ENCODE measurements at places on chromosomes 16 and 17.

GRCh38 chr17:18144855-18145254 lies 36.3 kb downstream of the MYO15A start:
- no peak for DNase-seq

- DNase-seq = no peak
Observed at GRCh38 chr16:19654147-19654546, 63.9 kb downstream of the KNOP1 start.

- DNase-seq = no peak
Observed at GRCh38 chr17:13311306-13311705, 290.4 kb downstream of the HS3ST3A1 start.

- no peak for DNase-seq
Observed at GRCh38 chr17:77968788-77969187, 10.3 kb downstream of the TNRC6C start.

DNA sequence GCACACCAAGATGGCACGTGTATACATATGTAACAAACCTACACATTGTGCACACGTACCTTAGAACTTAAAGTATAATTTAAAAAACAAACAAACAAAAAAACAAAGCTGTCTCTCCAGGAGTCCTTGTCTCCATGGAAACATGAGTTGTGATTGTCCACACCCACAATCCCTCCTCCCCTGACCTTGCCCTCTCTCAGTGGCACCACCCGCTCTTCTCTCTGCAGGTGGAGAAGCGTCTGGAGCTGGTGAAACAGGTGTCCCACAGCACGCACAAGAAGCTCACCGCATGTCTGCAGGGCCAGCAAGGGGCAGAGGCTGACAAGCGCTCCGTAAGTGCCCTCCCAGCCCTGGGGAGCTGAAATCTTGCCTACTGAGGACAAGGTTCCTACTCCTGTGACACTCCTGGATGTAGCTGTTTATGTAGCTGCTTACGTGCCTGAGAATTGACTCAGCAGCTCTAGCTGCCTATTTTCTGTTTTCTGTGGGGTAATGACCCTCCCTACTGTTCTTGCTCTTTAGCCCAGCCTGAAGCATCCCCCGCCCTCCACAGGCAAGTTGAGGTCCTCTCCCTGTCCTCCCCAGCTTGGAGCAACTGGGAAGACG lies 107.0 kb downstream of the ARHGAP44 start:
- DNase-seq = no peak

DNA sequence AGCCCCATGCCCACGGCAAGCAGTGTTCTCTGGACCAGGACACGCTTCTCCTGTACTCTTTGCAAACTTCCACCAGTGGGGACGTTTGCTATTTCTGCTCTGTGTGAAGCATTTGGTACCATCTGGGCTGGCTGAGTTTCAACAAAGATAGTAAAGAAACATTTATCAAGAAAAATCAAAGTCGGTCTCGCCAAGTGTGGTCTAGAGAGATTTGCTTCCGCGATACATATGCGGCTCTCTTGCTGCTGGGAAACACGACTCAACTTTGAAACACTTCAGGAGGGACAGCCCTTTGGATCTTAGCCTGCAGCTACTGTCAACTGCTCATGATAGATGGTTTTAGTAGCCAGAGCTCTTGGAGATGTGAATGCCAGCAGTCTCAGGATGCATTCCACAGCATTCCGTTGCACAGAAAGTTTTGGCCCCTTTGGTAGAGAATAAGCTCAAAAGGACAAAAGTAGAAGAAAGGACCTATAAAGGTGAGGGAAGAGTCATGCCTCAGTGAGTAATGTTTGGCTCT lies 168.2 kb upstream of the CACNG3 start:
- no peak for DNase-seq

GRCh38 chr16:67277999-67278772 lies 1.1 kb upstream of the PLEKHG4 start:
- DNase-seq = no peak

DNA sequence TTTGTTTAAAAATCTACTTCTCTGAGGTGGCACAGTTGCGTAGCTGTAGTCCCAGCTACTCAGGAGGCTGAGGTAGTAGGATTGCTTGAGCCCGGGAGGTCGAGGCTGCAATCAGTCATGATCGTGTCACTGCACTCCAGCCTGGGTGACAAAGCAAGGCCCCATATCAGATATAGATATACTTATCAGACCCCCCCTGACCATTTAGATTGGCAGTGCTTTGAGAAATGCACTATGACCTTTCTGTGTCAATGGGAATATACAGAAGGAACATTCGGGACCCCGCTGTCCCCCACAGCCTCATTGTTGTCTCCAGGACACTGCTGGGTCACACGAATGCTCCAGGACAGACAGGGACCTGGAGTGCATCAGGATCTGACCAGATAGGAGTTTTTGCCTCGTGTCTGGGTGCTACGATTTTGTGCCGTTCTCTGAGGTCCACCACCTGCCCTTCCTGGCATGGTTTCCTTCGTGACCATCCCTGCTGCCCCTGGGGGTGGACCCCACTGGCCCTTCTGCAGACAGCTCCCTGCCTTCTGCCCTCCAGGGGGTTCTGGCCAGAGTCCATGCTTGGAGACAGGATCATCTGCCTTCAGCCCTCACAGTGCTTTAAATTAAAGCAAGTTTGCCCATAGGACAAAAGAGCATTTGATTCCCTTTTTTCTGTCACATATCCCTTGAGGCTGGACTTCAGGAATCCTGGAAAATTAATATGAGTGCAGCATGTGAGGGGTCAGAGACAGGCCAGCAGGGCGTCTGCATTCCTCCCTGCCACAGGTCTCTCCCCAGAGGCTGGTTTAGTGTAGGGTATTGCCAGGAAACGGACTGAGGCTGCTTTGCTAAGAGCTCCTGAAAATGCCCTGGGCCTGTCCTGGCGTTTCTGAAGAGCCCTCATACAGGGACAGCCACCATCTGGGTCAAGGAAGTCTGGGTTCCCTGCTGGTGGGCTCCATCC lies 19.3 kb downstream of the PLD6 start:
- DNase-seq = no peak

DNA sequence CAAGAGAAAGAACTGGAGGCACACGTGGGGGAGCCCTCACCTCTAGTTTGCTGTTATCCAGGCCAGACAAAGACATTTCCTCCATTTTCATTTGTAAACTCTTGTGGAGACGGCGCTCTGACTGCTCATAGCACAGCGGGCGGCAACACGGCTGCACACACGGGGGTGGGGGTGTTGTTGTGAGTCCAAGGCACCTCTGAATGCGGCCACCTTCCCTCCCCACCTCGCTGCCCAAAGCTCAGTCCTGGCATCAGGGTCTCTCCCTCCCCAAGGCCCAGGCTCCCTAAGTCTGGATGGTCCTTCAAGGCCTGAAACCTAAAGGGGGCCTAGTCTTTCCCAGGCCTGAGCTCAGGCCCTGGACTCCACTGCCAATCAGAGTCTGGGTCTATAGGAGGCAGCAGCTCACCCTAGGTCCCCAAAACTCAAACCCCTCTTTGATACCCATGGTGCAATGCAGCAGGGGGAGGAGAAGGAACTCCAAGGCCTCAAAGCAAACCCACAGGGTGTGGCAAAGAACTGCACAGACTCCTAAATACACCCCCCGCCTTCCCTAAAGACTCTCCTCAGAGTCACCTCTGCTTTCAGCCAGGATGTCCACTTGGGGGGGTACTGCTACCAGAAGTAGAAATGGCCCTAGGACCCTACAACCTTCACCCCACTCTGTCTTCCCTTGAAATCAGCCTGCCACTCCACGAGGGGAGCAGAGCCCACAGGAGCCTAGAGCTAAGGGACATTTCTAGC lies 1.5 kb downstream of the ATXN7L3 start:
- DNase-seq = no peak

DNA sequence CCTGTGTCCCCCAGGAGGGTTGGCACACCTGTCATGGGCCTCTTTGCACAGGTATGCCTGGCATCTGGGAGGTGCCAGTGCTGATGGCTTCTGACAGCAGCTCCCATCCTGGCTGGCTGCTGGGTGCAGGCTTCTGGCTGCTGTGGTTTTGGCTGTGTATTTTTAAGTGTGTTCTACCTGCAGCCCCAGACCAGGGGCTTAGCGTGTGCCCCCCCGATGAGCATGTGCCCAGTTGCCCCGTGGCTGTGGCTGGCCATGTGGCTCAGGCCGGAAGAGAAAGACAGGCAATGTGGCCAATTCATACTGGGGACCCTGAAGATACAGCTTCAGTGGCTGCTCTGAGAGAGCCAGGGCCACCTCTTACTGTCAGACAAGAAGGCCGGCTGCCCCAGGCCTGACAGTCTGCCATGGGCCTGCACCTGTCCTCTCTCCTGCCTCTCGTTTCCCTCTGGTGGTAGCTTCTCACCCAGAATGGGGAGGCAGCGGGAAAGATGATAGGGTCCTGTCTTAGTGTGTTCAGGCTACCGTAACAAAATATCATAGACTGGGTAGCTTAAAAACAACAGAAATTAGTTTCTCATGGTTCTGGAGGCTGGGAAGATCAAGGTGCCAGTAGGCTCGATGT lies 37.6 kb upstream of the LGALS9 start:
- no peak for DNase-seq

DNA sequence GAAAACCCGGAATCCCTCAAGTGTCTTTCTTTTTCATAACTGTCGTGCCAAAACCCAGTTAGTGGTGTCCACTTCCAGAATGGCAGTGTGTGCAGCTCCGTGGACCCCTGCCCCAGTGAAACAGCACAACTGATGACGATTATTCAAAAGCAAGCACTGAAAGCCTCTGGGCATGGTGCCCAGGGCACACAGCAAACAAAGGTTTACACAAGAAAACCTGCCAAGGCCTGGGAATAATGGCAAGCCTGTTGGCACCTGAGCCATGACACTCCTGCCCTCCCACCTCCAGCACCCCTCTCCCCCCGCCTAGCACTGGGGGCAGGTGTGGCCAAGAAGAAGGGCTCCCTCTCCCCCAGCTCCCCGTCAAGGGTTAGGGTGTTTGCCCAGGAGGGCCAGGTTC lies 2.8 kb downstream of the PKMYT1 start:
- no peak for DNase-seq

- no peak for DNase-seq
Observed at GRCh38 chr16:15739950-15740349, 89.9 kb downstream of the NDE1 start.

GRCh38 chr16:782258-782657 lies 5.9 kb downstream of the RPUSD1 start:
- no peak for DNase-seq

- DNase-seq = no peak
Observed at GRCh38 chr16:9713907-9714306, 468.3 kb downstream of the GRIN2A start.

DNA sequence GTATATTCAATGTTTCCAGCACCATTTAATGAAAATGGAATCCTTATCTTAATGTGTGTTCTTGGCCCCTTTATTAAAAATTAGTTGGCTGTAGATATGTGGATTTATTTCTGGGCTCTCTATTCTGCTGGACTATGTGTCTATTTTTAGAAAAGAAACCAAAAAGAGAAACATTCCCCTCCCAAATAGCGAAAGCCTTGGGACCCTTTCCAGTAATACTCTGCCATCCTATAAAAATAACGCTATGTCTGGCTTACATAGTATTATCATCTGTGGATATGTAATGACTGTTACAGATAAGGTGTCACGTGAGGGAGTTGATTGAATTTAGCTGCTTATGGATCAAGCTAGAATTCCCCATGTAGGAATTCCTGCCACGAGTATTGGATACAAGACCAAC lies 279.3 kb upstream of the KIF2B start:
- no peak for DNase-seq

DNA sequence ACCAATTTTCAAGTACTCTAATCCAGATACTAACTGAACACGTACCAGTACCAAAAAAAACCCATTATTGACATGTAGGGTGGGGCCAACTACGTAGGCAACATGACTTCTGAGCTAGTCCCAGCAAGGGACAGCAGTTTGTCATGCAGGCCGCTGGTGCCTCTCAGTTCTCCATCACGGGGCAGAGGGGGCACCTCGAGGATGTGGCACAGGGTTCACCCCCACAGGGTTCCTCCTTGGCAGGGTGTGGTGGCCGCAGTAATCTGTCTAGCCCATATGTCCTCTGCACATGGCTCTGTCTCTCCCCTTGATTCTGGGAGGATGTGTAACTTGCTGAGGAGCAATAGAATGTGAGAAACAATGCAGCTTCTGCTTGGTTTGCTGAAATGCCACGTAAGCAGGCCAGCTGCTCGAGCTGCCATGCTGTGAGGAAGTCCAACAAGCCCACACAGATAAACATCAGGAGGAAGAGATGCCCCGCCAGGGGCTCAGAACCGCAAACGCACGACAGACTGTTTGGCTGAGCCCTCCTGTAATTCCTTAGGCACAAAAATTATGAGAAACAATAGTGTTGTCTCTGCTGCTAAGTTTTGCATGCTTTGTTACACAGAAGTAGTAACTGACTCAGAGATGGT lies 62.4 kb downstream of the NT5M start:
- no peak for DNase-seq

DNA sequence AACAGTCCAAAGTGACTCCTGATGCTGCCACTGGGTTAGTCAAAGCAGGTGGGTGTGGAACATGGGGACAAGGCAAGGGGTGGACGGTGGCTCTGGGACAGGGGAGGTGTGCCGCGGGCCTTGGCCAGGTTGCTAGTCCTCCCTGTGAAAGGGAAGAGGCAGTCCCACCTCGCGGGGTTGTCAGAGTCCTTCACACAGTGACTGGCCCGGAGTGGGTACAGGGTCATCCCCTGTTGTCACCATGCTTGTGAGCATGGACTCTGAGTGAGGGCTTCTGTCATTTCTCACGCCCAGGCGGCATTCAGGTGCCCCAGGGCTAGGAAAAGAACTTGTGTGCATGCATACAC lies 3.1 kb upstream of the ZNF469 start:
- DNase-seq = no peak

GRCh38 chr16:69465881-69466280 lies 41.5 kb downstream of the CYB5B start:
- no peak for DNase-seq

DNA sequence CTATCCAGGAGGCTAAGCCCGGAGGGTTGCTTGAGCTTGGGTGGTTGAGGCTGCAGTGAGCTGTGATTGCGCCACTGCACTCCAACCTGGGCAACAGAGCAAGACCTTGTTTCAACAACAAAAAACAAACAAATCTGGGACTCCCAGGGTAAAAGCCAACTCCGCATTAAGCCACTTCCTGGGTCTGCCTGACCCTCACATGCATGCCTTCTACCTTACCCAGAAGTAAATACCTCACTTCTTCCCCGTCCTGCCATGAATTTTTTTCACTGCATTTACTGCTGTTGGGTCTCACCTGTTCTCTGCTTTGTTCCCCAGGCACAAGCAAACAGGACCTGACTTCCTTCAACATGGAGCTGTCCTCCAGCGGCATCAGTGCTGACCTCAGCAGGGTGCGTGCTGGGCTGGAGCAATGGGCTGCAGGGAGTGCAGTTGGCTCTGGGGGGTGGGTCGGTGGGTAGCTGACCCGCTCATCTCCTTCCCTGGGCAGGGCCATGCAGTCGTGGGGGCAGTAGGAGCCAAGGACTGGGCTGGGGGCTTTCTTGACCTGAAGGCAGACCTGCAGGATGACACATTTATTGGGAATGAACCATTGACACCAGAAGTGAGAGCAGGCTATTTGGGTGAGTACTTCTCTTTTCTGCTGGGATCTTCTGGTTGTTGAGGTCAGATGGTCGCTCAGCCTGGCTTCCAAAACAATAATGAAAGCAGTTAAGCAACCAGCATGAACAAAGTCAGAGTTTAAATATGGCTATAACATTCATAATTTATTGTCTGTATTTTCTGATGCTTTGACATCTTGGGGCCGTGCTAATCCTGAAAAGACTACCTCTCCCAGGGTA lies 16.4 kb downstream of the ITGAL start:
- no peak for DNase-seq

Data from iPS DF 19.7 (cell line).